ENCODE measurements at places on chromosomes 2 and 18. TPM values are rescaled to one million over a fixed set of nuclear protein-coding genes. Genes with fewer than 3 reads are reported as not detected.

Gene GKN2
- total RNA-seq, result not detected

Gene CYTIP
- total RNA-seq, result 2.4 TPM

Gene TBR1
- total RNA-seq, result not detected

Gene LYG2
- not detected for total RNA-seq

Gene NETO1
- not detected for total RNA-seq

Gene TNFRSF11A
- total RNA-seq, result 1.5 TPM

Gene EPB41L3
- total RNA-seq, result 3.7 TPM

Gene M1AP
- total RNA-seq, result 0.26 TPM

Gene PLGLB2
- total RNA-seq, result 0.87 TPM

Gene MZT2B
- total RNA-seq, result 204 TPM

Gene NGEF
- total RNA-seq, result 14.9 TPM

Gene NT5DC4
- total RNA-seq, result not detected

Gene IL18R1
- 0.75 TPM for total RNA-seq

Gene DNAJC10
- 223 TPM for total RNA-seq

Gene CAVIN2
- 17.4 TPM for total RNA-seq

Gene DNAJC5G
- total RNA-seq, result not detected

Gene CHRNA1
- 0.13 TPM for total RNA-seq

Gene SPATA3
- total RNA-seq, result not detected

Gene PROKR1
- total RNA-seq, result under 0.01 TPM

Gene TTC27
- total RNA-seq, result 24.0 TPM

All from aortic smooth muscle cell (primary cell).